ENCODE measurements at places on chromosomes 7 and 10.

GRCh38 chr10:88379575-88379974 lies 203.5 kb downstream of the RNLS start:
- no peak for DNase-seq

- DNase-seq = no peak
These were observed 3.4 kb upstream of the PPP1R17 start for GRCh38 chr7:31683445-31684225.

DNA sequence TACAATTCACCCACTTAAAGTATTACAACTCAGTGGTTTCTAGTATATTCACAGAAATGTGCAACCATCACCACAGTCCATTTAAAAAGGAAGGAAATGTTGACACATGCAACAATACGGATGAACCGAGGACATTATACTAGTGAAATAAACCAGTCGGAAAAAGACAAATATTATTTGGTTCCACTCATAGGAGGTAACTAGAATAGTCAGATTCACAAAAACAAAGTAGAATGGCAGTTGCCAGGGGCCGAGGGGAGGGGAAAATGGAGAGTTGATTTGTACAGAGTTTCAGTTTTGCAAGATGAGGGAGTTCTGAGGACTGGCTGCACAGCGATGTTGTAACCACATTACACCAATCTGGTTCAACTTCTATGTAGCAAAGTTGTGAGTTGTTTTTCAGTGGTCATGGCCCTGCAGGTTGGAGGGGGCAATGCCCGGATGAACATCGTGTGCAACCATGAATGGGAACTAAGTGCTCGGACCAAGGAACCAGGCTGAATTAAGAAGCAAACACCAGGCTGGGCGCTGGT lies 17.6 kb upstream of the TNPO3 start:
- no peak for DNase-seq

DNA sequence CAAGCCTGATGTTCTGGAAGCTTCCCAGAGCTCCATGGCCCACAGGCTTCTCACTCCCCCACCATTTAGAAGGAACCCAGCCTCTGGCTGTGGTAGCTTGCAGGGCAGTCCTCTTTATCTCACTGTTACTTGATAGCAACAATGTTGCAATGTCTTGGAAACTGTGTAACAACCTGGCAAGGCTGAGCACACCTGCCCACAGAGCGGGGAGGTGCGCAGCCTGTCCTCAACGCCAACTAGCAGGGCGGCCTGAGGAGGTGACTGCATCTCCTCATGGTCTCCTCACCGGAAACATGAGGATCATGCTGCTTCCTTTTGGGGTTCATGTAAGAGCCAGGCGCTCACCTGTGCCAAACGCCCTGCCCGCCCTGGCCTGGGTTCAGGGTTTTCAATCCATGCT lies 43.7 kb upstream of the INSIG1 start:
- DNase-seq = no peak

DNA sequence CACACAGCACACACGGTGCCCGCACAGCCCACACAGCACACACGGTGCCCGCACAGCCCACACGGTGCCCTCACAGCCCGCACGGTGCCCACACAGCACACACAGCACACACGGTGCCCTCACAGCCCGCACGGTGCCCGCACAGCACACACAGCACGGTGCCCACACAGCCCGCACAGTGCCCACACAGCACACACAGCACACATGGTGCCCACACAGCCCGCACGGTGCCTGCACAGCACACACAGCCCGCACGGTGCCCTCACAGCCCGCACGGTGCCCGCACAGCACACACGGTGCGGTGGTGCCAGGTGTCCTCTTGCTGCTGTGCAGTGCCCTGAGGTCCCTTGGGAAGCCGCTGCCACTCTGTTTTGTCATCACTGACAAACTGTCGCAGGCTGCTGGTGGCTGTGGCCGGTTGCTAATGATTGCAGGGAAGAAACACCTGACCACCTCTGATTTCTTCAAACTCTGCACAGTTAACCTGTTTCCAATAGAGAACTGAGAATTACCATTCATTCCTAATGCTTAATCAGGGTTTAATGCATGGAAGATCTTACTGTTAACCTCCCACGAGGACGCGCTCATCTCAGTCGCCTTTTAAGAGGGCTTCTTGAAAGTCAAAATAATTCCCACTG lies 66.9 kb downstream of the GLRX3 start:
- no peak for DNase-seq

DNA sequence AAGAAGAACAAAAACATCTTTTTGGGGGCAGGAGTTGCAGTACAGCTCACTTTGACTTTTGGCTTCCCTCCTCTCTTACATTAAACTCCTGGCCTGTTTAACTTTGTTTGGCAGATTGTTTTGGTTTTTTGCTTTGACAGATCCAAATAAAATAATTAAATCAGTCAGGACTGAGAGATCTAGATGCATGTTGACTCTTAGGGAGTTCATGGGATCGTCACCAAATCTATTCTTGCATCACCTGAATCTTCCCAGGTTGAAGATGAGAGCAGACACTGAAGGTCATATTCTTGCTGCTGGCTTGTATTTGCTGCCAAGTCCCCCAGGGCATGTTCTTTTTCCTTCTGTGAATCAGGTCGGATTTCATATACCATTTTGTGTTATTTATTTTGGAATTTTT lies 759.4 kb downstream of the CNTNAP2 start:
- no peak for DNase-seq

DNA sequence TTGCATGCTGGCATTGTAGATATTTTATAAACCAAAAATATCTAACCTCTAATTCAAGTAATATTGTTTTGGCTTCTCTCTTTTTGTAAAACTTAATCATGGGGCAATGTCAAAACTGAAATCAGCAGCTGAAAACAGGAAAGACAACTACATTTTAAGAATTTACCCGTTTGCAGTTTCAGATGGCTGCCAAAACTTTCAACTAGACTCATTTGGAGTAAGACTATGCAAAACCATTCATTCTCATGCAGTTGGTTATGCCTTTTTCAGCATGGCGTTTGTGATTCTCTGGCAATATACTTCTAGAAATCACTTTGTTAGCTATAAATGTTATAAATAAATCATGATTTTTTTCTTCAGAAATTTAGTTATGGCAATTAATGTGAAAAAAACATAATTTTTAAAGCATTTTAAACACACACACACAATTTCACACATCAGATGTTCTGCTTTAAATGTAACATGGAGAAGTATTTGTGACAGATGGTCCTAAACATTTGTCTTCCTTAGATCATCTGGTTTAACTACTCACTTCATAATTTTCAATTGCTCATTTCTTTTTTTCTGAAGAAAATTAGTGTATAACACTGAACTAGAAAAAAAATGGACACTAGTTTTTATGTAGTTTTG lies 116.4 kb downstream of the ITGB8 start:
- DNase-seq = no peak

- DNase-seq = no peak
These were observed 116.9 kb upstream of the PPIF start for GRCh38 chr10:79230328-79230830.

- DNase-seq = no peak
These were observed 201.4 kb downstream of the HECW1 start for GRCh38 chr7:43313628-43314378.

DNA sequence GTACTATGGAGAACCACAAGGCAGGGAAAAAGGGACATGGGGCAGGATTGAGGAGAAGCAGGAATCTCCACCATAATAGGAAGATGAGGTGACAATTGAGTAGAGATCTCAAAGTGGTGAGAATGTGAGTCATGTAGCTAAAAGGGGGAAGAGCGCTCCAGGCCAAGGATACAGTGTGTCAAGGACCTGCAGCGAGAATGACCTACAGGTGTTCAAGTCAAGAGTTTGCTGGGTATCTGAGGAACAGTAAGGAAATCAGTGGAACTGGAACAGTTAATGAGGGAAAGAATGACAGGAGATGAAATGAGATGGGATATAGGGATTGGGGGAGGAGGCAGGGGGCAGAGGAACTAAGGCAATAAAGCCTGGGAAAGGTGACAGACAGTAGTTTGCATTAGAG lies 33.6 kb downstream of the SFR1 start:
- DNase-seq = no peak

DNA sequence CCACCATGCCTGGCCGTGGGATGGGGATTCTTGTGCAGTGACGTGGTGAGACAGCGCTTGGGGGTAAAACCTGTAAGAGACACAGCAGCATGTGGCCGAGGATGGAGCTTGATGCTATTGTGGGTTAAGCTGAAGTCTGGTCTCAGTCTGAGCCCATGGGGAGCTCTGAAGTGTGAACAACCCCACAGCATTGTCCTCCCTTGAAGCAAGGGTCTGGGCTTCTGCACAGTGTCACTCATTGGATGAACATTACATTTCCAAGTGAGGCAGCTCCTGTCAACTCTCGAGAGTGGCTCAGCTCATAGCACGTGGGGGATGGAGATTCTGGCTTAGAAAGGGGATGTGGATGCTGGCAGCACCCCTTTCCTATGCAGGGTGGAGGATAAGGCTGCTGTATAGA lies 32.2 kb upstream of the ZNF438 start:
- DNase-seq = no peak

DNA sequence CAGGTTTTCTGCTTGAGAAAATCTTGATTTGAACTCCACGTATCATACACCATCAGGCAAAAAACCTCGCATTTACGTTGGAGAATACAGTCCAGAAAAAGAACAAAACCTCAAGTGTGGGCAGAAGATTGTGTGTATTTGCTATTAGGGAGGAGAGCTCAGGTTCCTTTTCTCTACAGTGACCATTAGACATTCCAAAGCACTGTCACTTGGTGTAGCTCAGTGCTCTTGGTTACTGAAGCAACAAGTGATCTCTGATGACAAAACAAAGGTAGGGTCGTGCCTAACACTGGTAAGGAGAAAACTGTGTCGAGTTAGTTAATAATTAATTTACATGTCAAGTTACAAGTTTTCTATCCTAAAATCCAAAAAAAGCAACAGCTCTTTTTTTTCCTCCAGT lies 72.6 kb downstream of the C1GALT1 start:
- DNase-seq = no peak

GRCh38 chr7:141785706-141786552 lies 4.1 kb upstream of the TAS2R5 start:
- peak; percentile 56 for DNase-seq

- DNase-seq = no peak
These were observed 120.2 kb downstream of the RAB11FIP2 start for GRCh38 chr10:117926491-117926890.

GRCh38 chr10:22435650-22436049 lies 90.4 kb downstream of the SPAG6 start:
- DNase-seq = no peak

DNA sequence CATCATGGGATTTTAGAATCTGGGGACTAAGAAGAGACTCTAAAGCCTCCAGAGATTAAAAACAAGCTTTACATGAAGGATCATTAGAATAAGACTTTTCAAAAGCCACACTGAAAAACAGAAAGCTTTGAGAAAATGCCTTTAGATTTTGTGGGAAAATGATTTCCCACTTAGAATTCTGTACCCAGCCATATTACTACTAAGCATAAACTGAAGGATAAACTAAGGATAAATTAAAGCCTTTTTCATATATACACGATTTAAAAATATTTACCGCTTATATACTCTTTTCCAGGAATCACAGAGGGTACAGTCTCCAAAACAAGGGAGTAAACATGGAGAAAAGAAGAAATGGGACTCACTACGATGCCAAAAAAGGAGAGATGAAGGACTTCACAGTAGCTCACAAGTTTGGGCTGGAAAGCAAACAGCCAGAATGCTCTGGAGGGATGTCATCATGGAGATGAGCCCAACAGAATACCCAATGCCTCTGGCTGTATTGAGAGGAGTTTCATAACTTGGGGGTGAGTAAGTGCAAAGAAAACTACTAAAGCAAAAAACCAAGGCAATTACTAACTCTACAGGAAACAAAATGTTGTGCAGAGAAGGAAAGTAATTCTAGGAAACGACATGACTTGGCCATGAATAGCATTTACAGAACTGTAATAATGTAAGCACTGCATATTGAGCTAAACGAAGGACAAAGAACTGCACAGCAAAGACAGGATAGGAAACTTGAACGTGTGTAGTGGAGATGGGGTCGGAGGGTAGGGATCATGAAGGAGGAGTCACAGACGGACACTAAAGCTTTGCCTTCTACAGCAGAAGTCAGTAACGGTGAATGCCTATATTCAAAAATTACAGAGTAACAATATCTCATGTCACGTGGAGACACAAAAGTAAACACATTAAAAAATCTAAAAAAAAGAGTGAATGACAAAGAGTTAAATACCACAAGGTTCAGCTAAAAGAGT lies 61.4 kb upstream of the ASAH2 start:
- no peak for DNase-seq

DNA sequence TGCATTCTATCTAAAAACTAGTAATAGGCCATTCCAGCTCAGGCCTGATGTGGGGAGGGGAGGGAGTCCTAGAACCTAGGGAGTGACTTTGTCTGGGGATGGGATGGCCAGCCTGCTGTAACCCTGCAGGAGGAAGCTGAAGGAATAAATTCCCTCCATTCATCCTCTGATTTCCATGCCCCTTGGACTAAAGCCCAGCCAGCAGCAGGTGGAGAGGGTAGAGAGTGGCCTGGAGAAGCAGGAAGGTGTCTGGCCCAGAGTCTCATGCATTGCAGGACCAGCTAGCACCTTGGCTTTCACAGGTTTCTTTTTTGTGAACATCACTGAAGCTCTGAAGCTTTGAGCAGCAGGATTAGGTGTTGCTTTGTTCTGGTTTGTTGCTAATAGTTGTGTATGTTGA lies 32.8 kb upstream of the CDH23 start:
- no peak for DNase-seq

- DNase-seq = no peak
These were observed 66.3 kb upstream of the INHBA start for GRCh38 chr7:41769162-41769561.

DNA sequence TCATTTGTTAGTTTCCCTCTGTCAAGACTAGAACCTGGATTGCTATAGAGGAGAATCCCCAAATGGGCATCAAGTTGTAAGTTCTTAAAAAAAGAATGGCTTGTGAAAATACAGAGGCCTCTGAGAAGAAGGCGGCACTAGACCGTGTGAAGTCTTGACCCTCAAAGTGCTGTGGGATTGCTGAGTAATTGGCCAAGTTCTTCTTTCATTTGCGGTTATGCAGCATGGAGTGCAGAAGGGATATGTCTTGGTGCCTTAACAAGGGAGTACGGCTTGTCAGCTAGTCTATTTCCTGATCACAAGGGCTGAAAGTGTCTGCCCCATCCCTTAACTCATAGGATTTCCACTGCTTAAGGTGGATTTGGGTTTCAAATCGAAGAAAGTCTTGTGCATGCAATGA lies 81.2 kb downstream of the MKX start:
- no peak for DNase-seq

DNA sequence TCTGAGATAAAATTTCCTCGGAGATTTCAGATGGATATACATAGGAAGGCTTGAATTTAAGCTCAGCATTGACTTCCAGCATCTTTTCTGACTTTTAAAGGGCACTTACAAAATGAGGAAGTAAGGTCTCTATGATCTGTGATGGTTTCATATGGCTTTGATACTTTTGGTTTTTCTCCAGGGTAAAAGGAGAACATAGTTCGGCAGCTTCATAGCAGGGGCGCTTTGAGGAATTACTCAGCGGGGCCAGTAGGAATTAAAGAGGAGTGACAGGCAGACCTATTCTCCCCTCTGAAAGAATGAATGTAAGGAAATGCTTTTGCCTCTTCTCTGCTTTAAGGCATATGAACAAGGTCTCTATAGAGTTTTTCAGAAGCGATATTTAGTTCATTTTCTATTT lies 80.0 kb upstream of the PCDH15 start:
- DNase-seq = no peak
